ENCODE measurements at places on chromosomes 5 and 9.

- DNase-seq, result no peak
These were observed 15.4 kb upstream of the AK3 start for GRCh38 chr9:4756420-4756819.

DNA sequence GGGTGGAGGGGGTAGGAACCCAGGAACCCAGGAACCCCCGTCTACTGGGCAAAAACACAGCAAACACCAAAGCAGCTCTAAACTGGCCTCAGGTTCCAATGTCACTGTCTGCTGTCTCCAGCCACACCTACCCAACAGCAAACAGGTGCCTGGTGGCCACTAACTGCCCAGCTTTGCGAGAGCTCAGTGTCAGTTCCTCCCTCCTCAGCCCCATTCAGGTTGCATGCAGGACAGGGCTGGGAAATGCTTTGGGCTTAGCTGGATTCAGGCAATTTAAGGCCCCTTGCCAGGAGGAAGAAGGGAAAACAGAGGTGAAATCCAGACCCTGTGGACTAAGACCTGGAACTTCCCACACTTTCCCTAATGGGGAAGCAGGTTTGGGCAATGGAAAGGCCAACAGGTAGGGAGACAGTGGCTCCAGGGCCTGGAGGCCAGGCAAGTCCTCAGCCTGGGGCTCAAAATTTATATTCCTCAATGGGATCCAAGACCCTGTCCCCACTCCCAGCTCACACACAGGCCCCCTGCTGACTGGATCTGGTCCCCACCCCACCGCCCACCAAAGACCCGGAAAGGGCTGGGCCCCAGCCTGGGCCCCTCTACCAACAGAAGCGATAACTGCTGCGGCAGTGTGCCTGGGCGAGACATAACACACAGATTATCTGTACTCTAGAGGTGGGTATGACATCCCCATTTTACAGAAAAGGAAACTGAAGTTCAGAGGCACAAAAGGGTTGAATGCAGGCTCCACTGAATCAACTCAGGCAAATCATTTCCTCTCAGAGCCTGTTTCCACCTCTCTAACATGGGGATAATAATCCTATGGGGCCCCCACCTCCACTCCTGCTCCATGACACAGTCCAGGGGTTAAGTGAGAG lies 3.5 kb downstream of the EEIG1 start:
- DNase-seq, result no peak

- no peak for DNase-seq
These were observed 133.9 kb downstream of the CAAP1 start for GRCh38 chr9:26758655-26759054.

DNA sequence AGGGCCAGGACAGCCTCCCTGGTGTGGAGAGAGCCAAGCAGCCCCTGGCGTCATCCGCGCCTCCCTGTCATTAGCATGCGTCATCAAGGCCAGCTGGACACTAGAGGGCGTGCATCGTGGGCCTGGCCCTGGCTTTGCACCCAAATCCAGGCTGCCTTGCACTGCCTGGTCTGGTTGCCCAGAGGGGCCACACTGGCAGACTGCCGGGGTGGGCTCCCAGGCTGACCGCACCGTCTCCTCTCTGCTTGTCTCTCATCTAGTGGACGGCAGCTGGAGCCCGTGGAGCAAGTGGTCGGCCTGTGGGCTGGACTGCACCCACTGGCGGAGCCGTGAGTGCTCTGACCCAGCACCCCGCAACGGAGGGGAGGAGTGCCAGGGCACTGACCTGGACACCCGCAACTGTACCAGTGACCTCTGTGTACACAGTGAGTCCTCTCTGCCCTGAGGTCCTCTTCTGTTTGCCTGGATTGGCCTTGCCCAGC lies 29.0 kb downstream of the HK3 start:
- DNase-seq, result no peak

GRCh38 chr9:128213746-128214497 lies 10.7 kb downstream of the DNM1 start:
- DNase-seq, result no peak

GRCh38 chr5:160036243-160036642 lies 27.3 kb downstream of the TTC1 start:
- no peak for DNase-seq

Measured in NCI-H1105 treated with DMSO at 0.1 percent for 48 hours (cell line).